HTR-8/SVneo (cell line): ENCODE measurements at places on chromosomes 3 and 15.

GRCh38 chr3:4688411-4688810, 195.3 kb downstream of the ITPR1 start:
- DNase-seq, result no peak

DNA sequence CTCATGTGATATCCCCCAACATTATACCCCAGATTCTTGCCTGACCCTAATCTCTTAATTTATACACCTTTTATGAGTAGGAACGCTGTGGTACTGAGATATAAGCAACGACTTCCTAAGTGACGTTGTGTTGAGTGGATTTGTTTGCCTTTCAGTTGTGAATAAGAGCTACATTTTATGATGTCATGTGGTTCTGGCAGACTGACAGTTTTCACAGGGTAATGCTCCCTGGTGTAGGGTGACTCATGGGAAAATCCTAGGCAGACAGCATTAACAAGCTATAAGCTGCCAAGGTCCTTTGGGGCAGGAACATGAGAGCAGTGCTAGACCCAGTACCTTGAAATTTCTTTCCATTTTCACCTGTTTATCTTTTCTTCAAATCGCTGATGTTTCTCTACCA, 11.2 kb downstream of the C3orf52 start:
- peak; percentile 79 for DNase-seq

DNA sequence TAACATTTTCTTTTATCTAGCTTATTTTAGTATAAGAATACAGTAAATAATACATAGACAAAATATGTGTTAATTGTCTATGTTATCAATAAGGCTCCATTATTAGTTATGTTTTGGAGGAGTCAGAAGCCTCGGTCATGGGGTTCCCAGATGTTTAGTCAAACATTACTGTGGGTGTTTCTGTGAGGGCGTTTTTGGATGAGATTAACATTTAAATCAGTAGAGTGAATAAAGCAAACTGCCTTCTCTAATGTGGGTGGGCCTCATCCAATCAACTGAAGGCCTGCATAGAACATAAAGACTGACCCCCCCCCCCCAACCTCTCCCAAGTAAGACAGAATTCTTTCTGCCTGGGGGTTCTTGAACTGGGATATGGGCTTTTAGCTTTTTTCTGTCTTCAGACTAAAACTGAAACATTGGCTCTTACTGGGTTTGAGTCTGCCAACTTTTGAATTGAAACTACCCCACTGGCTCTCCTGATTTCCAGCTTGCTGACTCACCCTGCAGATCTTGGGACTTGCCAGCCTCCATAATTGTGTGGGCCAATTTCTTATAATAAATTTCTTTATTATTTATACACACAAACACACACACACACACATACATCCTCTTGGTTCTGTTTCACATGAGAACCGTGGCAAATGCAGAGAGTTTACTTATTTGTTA, 192.0 kb downstream of the TPRG1 start:
- no peak for DNase-seq

GRCh38 chr3:145055375-145056076, 1083.9 kb downstream of the DIPK2A start:
- DNase-seq, result no peak

DNA sequence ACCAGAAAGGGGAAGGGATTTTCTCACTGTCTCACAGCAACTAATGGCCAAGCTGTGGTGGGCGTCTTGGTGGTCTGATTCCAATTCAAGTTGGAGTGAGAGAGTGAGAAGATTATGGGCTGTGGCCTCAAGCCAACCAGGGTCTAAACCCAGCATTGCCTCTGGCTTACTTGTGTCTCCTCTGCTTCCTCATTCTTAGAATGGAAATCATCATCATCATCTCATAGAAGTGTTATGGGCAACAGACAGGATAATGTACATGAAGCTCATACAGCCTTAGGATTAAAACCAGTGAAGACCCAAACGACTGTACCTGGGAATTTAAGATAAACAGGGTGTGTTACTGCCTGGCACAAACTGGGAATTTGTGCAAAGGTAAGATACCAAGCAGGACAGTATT, 29.1 kb upstream of the IREB2 start:
- no peak for DNase-seq

GRCh38 chr3:101976473-101976872, 127.2 kb downstream of the NFKBIZ start:
- DNase-seq, result peak; percentile 19
